ENCODE measurements at places on chromosomes 7 and 10. TPM values are rescaled to one million over a fixed set of nuclear protein-coding genes. Genes with fewer than 3 reads are reported as not detected.

GRCh38 chr7:82335927-82336326 is 107.7 kb downstream of the CACNA2D1 start:
- no peak for DNase-seq

- no peak for DNase-seq
These were observed 61.1 kb upstream of the DDC start for GRCh38 chr7:50626286-50626685.

HMX2 gene
- total RNA-seq = not detected

GRCh38 chr10:14757394-14757793 is 17.3 kb downstream of the FAM107B start:
- DNase-seq = no peak

DNA sequence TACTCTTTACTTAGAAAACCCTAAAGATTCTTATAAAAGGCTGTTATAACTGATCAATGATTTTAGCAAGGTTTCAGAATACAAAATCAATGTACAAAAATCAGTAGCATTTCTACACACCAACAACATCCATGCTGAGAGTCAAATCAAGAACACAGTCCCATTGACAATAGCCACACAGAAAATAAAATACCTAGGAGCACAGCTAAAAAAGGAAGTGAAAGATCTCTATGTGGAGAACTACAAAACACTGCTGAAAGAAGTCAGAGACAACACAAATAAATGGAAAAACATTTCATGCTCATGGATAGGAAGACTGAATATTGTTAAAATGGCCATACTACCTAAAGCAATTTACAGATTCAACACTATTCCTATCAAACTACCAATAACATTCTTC is 427.0 kb downstream of the KCNMA1 start:
- no peak for DNase-seq

H2AZ2 gene
- total RNA-seq = 246 TPM

ORC5 gene
- total RNA-seq = 51.5 TPM

GRCh38 chr10:128062331-128062880 is 63.8 kb downstream of the MKI67 start:
- no peak for DNase-seq

- DNase-seq = no peak
These were observed 73.3 kb upstream of the FRMD4A start for GRCh38 chr10:14403881-14404623.

- no peak for DNase-seq
These were observed 79.9 kb upstream of the GNA12 start for GRCh38 chr7:2923886-2924574.

DNA sequence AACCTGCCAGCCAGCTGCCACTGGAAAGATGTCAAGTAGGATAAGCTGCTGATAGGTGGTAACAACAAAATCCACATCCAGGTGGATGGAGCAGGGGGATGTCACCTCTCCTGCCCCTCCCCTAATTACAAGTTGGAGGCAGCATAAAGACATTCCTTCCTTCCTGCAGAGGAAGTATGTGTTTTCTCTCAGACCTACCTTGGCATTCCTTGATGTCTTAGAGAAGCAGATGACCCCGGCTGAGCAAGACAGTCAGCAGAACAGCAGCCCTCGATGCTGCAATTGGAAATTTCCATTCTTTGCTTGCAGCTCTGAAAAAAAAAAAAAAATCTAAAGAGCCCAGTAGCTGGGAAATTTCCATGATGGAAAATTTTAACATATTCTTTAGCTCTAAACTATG is 137.5 kb upstream of the MKLN1 start:
- DNase-seq = no peak

DNA sequence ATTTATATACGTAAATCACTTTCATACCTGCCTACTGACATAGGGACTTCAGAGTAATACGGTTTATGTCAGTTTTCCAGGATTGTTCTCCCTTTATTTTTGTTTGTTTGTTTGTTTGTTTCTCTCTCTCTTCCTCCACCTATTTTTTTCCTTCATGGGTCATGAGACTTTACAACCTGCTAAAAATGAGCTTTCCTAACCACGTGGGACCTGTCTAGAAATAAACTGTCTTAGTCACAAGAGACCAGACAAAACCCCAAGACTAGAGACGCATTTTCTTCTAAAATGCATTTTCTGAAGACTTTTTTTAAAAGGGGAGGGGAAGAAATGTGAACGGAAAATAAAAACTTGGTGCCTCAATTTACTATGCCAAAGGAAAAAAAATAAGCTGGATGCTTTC is 41.1 kb upstream of the FIGNL1 start:
- no peak for DNase-seq

DNA sequence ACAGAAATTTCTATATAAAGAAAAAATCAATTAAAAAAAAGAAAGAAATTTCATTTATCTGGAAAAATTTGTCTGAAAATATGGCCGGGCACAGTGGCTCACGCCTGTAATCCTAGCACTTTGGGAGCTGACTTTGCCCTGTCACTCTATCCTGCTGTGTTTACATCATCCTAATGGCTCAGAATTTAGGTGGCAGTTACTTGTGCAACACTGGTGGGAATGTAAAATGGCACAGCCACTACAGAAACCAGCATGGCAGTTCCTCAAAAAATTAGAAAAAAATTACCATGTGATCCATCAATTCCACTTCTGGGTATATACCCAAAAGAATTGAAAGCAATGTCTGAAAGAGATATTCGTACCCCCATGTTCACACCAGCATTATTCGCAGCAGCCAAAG is 405.2 kb upstream of the AUTS2 start:
- no peak for DNase-seq

DNA sequence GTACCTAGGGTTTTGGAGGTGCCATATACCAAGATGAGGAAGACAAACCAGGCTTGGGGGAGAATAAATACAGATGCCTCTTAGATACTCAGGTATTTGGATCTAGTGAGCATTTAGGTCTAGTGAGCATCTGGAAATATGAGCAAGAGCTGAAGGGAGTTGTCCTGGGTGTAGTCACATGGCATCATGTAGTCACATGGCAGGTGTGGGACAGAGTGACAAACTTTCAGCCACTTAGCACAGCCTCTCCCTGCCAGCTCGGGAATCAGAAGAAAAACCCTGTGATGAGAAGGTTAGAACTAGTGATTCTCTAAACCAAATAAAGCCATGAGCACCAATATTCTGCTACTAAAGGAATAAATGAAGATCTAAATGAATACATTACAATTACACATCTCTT is 24.3 kb downstream of the RGR start:
- DNase-seq = no peak

CNPY1 gene
- total RNA-seq = 0.16 TPM

GRCh38 chr10:100009283-100009792 is 409 bp downstream of the DNMBP start:
- no peak for DNase-seq

DNA sequence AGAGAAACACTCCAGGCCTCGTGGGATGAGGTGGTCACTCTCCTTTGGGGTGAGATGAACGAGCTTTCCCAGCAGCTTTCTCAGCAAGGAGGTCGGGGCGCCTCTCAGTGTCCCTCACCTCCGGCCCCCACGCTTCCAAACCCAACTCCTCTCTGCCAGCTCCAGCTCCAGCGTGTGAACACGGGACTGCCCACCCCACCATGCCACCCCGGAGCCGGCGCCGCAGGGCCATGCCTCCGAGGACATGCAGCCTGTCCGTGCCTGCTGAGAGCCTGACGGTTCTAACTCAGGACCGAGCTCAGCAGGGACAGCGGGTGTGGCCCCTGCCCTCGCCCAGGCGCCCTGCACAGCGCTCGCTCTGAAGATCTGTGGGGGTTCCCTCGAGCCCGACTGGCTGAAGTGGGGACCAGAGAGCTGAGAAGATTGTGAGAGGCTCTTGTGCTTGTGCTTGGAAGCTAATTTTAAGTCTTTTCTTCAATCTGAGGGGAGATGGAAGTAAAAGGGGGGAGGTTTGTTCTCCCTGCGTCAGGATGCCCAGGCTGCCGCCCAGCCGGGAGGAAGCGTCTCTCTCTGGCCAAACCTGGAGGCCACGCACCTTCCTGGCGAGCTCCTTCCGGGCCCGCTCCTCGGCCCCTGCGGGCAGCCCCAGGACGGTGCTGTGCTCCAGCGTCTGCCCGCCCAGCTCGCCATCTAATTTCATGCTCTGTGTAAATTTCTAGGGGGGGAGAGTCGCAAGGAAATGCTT is 5.1 kb upstream of the ADAM8 start:
- DNase-seq = no peak

PPP1R17 gene
- 2.7 TPM for total RNA-seq

- DNase-seq = no peak
These were observed 20.6 kb downstream of the TMEM178B start for GRCh38 chr7:141094336-141095070.

- no peak for DNase-seq
These were observed 18.8 kb upstream of the INPP5A start for GRCh38 chr10:132518572-132519381.

- DNase-seq = no peak
These were observed 757.0 kb upstream of the GALNT17 start for GRCh38 chr7:70374772-70375533.

GRCh38 chr7:73621168-73622063 is 2.9 kb downstream of the MLXIPL start:
- DNase-seq = no peak

- DNase-seq = no peak
These were observed 80.0 kb downstream of the CELF2 start for GRCh38 chr10:11097686-11098085.

- no peak for DNase-seq
These were observed 23.8 kb downstream of the PAPOLB start for GRCh38 chr7:4837803-4838625.

DNA sequence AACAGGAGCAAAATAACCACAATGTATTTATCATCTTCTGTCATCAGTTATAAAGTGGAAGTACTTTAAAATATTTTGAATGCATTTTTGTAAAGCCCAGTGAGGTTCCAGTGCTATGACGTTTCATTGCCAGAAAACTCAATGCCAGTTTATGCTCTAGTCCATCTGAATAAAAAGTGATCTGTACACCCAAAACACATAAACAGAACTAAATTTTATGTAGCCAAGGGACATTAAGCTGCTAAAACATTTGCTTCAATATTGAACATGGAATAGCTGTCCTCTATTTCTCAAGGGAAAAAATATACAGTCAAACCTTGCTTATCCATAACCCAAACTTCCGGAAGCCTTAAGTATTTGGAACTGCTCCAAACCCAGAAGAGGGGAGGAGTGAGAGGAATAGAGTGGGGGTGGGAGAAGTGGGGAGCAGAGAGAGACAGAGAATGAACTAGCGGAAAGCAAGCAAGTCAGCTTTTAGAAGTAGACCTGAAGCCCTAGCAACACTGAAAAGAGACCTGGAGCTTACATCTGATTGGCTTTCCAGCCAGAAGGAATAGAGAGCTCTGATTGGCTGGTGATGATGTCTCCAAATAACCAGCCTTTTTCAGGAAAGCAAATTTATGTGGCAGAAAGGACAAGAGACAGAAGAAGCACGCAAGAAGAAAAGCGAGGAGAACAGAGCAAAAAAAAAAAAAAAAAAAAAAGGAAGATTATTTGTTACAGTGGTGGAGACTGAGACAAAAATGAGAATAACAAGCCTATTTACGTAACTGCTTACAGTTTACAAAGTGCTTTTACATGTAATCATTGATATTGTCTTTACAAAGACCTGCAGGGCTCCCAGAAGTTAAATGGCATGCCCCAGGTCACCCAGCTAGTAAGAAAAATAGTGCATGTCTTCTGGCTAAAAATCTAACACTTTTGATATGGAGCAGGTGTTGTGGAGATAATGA is 196.0 kb downstream of the RNLS start:
- DNase-seq = peak; percentile 48

ARHGEF5 gene
- 1.4 TPM for total RNA-seq

DNA sequence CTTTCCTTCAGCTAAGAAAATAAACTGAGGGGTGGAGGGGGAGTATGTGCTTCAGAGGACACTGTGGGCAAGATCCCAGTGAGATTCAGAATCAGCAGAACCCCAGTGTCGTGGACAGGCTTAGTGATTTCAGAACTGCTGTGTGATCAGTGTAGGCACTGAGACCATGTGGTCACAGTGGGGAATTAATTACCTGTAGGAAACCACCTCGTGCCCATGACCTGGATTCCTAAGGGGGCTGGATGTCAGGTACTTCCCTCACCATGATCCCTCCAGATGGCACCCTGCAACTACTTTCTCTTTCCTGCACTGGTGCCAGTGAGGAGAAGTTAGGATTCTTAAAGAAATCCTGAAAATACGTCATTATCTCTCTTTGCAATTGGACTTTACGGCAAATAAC is 64.4 kb downstream of the HBP1 start:
- no peak for DNase-seq

OPALIN gene
- not detected for total RNA-seq

DNA sequence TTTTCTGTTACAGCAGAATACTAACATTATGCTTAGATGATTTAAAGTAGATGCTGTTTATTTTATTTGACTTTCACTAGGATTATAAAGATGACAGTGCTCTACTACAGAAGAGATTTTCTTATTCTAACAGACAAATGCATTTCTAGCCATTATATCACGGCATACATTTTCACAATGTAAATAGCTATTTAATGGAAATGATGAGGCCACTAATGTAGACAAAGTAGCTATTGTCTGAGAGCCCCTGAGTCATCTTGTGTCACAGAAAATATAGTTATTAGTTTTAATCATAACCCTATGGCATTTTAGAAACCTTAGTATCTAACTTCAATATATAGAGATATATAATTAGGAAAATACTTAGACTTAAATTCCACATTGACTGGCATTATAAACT is 158.0 kb upstream of the AHR start:
- no peak for DNase-seq

DNA sequence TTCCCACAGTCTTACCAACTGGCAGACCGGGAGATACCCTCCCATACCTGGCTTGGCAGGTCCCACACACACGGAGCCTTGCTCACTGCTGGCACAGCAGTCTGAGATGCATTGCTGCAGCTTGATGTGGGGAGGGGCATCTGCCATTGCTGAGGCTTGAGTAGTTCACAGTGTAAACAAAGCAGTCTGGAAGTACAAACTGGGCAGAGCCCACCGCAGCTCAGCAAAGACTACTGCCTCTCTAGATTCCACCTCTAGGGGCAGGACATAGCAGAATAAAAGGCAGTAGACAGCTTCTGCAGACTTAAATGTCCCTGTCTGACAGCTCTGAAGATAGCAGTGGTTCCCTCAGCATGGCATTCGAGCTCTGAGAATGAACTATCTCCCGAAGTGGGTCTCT is 69.6 kb upstream of the RELN start:
- no peak for DNase-seq

PDZD7 gene
- total RNA-seq = 4.5 TPM

- no peak for DNase-seq
These were observed 141.4 kb downstream of the BUB3 start for GRCh38 chr10:123295644-123296043.

- DNase-seq = no peak
These were observed 186.8 kb downstream of the PARD3 start for GRCh38 chr10:34628174-34628796.
